Activated CD8-positive, alpha-beta T cell treated with anti-CD3 and anti-CD28 coated beads, Interleukin-2, amount 10 ng/mL, durations not matched to agents 7 days and 5 days (primary cell): ENCODE measurements at places on chromosomes 5 and 9.

DNA sequence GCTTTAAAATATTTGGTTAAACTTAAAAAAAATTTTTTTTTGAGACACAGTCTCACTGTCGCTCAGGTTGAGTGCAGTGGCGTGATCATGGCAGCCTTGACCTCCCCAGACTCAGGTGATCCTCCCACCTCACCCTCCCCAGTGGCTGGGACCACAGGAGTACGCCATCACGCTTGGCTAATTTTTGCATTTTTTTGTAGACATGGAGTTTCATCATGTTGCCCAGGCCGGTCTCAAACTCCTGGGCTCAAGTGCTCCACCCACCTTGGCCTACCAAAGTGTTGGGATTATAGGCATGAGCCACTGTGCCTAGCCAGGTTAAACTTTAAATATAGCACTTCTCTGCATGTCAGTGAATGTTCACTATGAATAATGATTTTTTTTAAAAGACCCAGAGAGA is 224.5 kb upstream of the RFX3 start:
- no peak for DNase-seq
- H3K27ac ChIP-seq: no peak overlapping the region
- H3K36me3 ChIP-seq: no peaks in the 10 kb centered on the region
- H3K4me1 ChIP-seq: peaks cover 12% of the 10 kb centered on the region

DNA sequence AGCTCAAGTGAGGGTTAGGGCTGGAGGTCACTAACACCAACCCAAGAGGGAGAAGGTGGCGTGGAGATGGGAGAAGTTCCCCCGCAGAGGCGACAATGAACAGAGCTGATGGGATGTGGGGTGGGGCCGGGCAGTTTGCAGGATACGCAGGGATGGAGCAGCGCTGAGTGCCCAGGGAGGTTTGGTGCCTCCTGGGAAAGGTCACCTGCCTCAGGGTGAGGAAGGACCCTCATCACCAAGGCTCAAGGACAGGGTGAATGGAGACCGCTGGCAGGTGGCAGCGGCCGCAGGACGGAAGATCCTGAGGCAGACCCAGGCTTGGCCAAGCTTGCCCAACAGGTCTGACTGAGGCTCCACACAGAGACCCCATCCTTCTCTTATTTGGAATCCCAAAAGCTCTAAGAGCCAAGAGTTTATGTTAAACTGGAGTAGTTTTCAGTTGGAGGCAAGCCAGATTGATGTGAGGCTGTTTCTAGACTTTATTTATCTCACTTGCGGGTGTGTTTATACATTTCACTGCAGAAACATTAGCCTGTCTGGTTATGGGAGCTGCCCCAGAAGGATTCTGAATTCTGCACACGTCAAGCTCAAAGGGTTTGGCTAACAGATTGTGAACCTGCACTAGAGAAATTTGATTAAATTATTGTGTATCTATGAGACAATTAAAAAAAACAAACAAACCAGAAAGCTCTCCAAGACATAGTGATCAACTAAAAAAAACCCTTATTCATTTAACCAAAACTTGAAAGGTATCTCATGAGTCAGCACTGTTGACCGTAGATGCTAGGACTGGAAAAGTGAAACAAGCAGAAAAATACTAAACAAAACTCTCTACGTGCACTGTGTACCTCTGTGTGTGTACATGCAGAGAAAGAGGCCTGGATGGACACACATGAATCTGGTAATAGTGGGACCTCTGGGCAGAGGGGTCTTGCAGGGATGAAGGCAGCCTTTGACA is 146.2 kb upstream of the PHYKPL start:
- no peak overlapping the region for H3K27ac ChIP-seq
- no peaks in the 10 kb centered on the region for H3K4me1 ChIP-seq
- no peaks in the 10 kb centered on the region for H3K36me3 ChIP-seq
- H3K27me3 ChIP-seq: no peaks in the 10 kb centered on the region
- no peak overlapping the region for H3K4me3 ChIP-seq

GRCh38 chr5:124696898-124697297 is 49.5 kb downstream of the ZNF608 start:
- no peak overlapping the region for H3K4me3 ChIP-seq
- H3K27ac ChIP-seq: no peak overlapping the region
- H3K36me3 ChIP-seq: no peaks in the 10 kb centered on the region
- H3K4me1 ChIP-seq: no peaks in the 10 kb centered on the region
- peaks cover 4% of the 10 kb centered on the region for H3K27me3 ChIP-seq
- DNase-seq: no peak

- H3K4me1 ChIP-seq: peaks cover 6% of the 10 kb centered on the region
- no peak overlapping the region for H3K4me3 ChIP-seq
- no peaks in the 10 kb centered on the region for H3K27me3 ChIP-seq
- H3K36me3 ChIP-seq: peaks cover 46% of the 10 kb centered on the region
- no peak for DNase-seq
Measured at GRCh38 chr9:15182101-15182551, 124.9 kb downstream of the TTC39B start.

DNA sequence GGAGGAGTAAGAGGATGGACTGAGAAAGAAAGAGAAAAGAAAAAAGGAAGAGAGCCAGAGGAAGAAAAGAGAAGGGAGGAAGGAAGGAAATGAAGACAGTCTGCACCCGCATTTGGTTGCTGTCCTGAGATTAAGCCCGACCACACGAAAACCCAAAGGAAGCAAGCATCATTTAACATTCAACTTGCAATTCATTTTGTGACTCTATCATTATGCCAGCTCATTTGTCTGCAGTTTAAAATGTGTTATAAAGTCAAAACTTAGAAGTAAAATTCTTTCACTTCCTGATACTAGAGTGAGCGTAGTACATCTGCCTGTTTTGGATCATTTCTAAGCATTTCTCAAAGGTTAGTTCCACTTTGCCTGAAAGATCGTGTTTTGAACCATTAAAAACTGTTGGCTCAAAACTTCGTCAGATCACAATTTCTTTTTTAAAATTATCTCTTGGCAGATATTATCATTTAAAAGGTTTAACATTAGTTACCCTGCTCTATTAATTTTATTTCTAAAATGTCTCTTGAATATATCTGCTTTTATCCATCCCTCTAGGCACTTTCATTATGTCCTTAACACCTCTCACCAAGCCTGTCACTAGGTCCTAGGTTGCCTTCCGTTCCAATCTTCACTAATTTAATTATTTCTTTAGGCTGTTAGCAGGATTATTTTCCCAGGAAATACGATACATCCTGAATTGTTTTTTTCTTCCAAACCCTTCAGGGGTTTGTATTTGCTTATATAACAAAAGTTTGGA is 240.9 kb downstream of the TLE4 start:
- peaks cover 48% of the 10 kb centered on the region for H3K4me1 ChIP-seq
- H3K27me3 ChIP-seq: no peaks in the 10 kb centered on the region
- no peaks in the 10 kb centered on the region for H3K36me3 ChIP-seq
- peak; percentile 49 for DNase-seq
- peak overlapping the region; percentile 76 for H3K4me3 ChIP-seq
- peak overlapping the region; percentile 82 for H3K27ac ChIP-seq

DNA sequence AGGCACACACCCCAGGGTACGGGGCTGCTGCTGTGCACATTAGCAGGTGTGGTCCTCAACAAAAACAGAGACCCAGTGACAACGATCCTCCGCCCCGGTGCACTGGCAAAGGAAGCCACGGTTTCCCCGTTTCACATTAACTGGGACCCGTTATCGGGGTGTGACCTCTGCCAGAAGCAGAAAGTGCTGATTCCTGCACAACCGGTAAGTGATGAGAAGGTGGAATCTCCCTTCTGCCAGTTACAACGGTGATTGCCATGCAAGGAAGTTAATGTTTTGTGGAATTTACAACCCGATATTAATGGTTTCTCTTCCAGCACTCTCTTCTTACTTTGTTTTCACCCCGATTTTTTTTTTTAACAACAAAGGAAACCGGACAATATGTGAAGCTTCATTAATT is 294.9 kb upstream of the IRX1 start:
- no peaks in the 10 kb centered on the region for H3K4me1 ChIP-seq
- H3K4me3 ChIP-seq: no peak overlapping the region
- H3K36me3 ChIP-seq: no peaks in the 10 kb centered on the region

- no peak overlapping the region for H3K27ac ChIP-seq
- no peak for DNase-seq
- H3K27me3 ChIP-seq: no peaks in the 10 kb centered on the region
- no peaks in the 10 kb centered on the region for H3K4me1 ChIP-seq
Measured at GRCh38 chr5:121396716-121397115, 455.0 kb upstream of the FTMT start.

DNA sequence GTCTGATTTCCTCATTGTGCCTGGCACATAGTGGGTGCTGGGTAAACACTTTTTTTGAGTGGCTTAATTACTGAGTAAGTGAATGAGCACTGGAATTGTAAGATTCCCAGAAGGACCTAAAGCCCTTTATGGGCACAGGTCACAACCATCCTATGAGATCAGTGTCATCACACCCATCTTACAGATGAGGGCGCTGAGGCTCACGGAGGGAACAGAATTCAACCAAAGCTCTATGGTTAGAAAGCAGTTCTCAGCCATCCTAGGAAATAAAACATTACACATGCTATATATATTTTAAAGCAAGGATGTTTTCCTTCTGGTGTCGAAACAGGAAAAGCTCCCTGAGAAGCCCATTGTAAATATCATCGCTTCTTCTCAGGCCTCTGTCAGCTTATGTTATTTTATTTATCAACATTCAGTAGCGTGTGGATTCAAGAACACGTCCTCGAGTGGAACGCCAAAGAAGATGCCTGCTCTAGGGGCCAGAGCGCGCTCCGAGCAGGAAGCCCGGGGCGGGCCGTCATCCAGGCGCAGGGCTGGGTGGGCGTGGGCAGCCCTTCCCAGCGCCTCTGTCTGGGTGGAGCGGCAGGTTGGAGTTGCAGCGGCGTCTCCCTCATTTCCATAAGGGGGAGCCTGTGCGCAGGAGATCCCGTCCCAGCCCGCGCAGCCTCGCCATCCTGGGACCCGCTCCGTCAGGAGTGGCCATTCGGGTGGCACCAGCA is 155.8 kb upstream of the SMIM23 start:
- no peak overlapping the region for H3K27ac ChIP-seq
- no peaks in the 10 kb centered on the region for H3K36me3 ChIP-seq
- H3K27me3 ChIP-seq: peaks cover 26% of the 10 kb centered on the region
- H3K4me1 ChIP-seq: no peaks in the 10 kb centered on the region
- H3K4me3 ChIP-seq: no peak overlapping the region
- no peak for DNase-seq

DNA sequence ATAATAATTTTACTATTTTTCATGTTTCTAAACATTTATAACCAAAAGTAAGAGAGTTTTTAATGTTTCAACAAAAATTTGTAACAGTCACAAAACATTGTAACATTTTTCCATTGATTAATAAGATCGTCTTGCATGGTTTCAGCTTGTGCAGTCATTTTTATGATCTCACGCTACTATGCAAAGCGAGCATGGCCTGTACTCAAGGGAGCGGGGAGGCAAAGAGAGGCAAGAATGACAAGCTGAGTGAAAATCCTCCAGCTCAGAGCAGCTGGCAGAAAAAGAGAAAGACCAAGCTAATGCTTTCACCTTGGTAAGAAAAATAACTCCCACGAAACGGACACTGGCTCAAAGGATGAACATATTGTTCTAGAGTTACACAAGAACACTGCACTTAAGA is 90.0 kb upstream of the SV2C start:
- no peaks in the 10 kb centered on the region for H3K4me1 ChIP-seq
- peaks cover 2% of the 10 kb centered on the region for H3K27me3 ChIP-seq
- no peak overlapping the region for H3K27ac ChIP-seq
- no peak for DNase-seq
